ENCODE measurements at places on chromosomes 12 and 14.

- no peak for DNase-seq
Observed at GRCh38 chr12:118773956-118774723, 207.2 kb upstream of the SRRM4 start.

- no peak for DNase-seq
Observed at GRCh38 chr12:52216100-52216499, 16.9 kb upstream of the KRT7 start.

- DNase-seq, result peak; percentile 27
Observed at GRCh38 chr14:86799244-86799647, 1193.7 kb downstream of the GALC start.

GRCh38 chr12:121762269-121762668, 31.2 kb downstream of the RHOF start:
- DNase-seq, result no peak

GRCh38 chr12:1564067-1564466, 30.3 kb downstream of the FBXL14 start:
- DNase-seq, result no peak

DNA sequence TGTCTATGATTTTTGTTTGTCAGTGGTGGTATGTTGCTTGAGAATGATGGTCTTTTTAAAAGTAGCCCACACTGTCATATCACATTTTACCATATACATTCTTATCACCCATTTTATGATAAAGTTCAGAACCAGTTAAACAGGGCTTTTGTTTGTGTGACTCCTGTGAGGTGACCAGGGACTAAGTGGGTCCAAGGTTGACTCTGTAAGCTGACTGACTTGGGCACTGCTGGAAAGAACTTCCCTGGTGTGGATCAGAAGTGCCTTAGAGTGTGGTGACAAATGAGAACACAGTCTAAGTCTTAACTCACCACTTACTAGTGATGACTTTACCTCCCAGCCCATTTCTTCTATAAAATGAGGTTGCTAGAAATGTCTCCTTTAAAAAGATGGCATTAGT, 52.6 kb downstream of the VRK1 start:
- no peak for DNase-seq

GRCh38 chr12:110349514-110350151, 53.9 kb downstream of the ANAPC7 start:
- no peak for DNase-seq

GRCh38 chr12:12734561-12735071, 17.4 kb downstream of the CDKN1B start:
- no peak for DNase-seq

- DNase-seq, result no peak
Observed at GRCh38 chr14:70171726-70172125, 17.0 kb downstream of the SLC8A3 start.

DNA sequence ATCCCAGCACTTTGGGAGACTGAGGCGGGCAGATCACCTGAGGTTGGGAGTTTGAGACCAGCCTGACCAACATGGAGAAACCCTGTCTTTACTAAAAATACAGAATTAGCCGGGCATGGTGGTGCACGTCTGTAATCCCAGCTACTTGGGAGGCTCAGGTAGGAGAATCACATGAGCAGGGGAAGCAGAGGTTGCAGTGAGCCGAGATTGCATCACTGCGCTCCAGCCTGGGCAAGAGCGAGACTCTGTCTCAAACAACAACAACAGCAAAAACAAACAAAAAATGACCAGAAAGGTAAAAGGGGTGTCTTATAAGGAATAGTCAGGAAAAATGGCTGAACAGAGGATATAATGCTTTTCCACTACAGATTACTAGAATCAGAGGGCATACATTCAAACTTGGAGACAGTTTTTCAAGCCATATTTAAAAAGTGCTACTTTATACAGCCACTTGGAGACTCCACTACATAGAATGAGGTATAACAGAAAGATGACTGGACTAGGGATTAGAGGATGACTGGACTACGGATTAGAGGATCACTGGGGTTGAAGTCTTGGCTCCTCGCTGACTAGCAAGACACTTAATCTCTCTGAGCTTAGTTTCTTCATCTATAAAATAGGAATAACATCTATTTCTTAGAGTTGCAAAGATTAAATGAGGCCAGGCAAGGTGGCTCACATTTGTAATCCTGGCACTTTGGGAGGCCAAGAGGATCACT, 4.9 kb upstream of the CS start:
- no peak for DNase-seq

DNA sequence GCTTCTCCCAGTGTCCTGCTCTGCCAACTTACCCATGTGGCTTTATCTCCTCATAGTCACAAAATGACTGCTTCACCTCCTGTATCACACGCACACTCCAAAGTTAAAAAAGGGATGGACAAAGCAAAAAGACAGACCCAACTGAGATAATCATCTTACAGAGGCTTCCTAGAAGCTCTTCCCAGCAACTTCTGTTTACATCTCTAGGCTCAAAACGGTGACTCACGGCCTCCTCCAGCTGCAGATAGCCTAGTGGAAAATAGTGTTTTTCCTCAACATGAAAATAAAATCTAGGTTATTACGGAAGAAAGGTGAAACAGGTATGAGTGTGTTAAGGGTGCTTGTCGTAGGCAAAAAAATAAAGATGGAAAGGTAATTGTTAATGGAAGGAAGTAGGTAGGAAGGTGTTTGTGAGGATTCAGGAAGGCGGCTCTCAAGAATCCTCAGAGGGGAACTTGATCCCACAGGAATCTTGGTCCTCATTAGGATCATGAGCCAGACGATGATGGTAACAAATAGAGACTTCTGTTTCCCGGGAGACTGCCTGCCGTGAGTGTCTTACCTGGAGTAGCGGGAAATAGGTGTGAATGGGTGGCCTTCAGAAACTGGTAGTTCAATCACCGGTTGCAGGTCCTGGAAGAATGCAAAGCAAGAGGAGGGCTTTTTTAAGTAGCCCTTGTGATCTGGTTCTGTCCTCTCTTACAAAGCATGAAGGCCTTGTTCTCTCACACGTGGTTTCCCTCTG, 487.5 kb upstream of the TMEM132C start:
- DNase-seq, result no peak

DNA sequence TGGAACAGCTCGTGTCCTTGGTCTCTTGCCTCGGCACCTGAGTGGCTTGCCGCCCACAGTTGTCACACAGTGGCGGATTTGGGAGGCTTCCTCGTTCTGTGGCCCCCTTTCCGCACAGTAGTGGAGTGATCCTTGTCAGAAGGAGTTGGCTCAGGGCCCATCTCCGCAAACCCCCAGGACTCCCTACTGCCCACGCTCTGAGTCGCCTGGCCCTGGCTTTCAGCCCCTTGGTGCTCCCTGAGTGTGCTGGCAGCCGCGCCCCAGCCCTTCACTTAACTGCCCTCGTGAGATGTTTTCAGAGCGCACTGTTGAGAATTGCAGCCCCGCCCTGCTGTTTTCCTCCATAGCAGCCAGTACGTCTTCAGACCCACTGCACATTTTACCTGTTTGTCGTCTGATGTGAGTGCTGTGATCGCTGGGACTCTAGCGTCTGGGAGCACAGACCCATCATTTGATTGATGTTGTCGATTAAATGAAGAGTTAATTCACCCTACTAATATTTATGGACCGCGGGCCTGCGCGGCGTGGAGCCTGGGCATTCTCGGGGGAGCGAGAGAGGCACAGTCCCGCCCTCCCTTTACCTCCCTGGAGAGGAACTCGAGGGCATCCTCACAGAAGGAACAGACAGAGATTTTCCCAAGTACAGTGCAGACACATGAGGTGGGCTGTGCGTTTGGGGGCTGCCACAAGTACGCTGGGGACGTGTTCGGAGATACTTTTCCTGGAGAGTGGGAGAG, 91.8 kb downstream of the DDX51 start:
- DNase-seq, result no peak

DNA sequence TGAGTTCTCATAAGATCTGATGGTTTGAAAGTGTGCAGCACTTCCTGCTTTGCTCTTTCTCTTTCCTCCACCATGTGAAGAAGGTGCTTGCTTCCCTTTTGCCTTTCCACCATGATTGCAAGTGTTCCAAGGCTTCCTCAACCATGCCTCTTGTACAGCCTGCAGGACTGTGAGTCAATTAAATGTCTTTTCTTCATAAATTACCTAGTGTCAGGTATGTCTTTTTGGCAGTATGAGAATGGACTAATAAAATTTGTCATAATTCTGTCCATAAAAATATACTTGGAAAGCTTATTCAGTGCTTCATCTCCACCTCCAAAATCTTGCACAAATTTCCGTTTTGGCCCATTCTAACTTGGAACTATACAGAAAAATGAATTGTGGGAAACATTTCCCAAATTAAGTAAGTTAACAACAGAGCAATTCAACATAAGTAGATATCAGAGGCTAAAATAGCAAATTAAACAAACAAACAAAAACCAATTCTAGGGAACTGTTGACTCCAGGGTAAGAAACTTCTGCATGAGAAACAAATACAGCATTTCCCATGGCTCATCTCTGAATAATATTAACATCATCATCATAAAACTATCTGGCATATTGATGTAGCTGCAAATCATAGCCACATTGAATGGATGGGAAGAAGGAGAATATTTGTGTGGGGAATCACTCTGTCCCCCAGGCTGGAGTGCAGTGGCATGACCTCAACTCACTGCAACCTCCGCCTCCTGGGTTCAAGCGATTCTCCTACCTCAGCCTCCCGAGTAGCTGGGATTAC, 459.5 kb upstream of the FAR2 start:
- DNase-seq, result no peak

DNA sequence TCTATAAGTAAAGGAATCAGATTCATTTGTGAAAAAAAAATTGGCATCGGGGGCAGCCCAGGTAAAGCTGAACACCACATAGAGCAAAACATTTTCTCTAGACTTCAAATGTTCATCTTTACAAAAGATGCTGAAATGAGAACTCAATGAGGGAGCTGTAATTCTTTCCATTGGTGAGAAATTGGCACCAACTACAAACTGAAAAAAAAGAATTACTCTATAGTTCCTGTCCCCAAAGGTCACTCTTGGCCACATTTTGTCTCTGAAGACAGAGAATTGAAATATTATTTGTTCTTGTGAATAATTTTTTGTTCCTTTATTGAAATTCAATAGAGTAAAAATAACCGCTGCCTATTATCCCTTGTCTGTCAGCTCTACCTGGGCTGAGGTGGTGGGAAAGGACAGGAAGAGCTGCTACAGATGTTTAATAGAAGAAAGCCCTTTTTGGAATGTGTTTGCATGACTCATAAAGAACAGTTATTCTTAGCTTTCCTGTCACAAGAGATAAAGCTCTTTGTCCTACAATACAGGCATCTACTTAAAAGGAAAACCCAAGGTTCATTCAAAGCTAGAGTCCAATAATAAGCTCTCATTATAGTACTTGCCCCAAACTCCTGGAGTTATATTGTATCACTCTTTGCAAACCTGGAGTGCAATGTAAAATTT, 380.1 kb upstream of the KITLG start:
- DNase-seq, result no peak

GRCh38 chr12:67645601-67646000, 2.9 kb upstream of the DYRK2 start:
- no peak for DNase-seq

DNA sequence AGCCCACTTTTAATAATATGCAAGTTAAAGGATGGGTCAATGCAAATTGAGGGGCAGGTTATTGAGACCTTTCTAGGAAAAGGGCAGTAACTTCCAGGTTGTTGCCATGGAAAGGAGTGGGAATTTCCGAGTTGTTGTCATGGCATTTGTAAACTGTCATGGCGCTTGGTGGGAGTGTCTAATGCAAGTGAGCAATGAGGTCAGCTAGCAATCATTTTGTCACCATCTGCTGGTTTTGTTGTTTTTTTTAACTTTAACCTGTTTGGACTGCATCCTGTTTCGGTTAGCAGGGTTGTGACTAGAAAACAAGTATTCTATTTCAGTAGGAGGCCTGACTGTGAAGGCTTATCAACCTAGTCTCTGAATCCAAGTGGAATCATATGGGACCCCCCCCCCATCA, 85.8 kb upstream of the TSPAN11 start:
- no peak for DNase-seq

- no peak for DNase-seq
Observed at GRCh38 chr12:98464190-98464589, 51.2 kb upstream of the TMPO start.

DNA sequence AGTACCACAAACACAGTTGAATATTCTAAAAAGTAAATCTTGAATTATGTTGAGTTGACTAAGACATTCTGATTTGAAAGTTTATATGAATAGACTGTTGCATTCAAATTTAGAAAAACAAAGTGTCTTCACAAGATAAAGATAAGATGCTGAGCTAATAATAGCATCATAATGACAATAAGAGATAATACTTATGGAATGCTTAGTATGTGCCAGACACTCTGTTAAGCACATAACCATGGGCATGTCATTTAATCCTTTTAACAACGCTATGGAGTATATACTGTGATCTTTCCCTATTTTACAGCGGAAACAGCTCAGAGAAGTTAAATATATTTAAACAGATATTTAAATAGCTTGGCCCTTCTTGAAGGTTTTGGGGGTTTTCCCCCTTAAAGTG, 163.4 kb downstream of the SRGAP1 start:
- no peak for DNase-seq

- no peak for DNase-seq
Observed at GRCh38 chr12:40208707-40209446, 15.9 kb upstream of the LRRK2 start.

GRCh38 chr14:99266181-99267178, 5.5 kb downstream of the BCL11B start:
- peak; percentile 68 for DNase-seq

DNA sequence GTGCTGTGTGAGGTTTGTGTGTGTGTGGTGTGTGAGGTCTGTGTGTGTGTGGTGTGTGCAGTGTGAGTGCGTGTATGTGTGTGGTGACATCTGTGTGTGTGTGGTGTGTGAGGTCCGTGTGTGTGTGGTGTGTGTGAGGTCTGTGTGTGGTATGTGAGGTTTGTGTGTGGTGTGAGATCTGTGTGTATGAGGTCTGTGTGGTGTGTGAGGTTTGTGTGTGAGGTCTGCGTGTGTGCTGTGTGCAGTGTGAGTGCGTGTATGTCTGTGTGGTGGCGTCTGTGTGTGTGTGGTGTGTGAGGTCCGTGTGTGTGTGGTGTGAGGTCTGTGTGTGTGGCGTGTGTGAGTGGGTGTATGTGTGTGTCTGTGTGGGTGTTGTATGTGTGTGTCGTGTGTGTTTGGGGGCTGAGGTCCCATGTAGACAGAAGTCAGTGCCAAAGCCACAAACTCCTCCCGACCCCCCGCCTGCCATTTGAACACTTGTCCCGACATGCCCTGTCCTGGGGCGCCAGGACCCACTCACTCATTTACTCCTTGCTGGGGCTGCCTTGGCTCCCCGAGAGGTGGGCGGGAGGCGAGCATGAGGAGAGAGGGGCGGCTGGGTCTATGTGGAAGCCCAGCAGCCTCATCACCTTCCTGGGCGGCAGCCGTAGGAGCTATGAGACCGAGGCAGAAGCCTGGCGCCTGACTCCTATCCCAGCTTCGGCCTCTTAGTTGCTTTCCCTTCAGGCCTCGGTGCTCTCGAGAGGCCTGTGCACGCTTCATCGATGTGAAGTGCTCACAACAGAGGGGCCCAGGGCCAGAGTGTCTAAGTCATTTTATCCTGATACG, 20.5 kb downstream of the RILPL1 start:
- DNase-seq, result no peak

- no peak for DNase-seq
Observed at GRCh38 chr12:1655225-1655788, 26.3 kb downstream of the WNT5B start.

GRCh38 chr14:67586369-67586768, 13.7 kb downstream of the PIGH start:
- no peak for DNase-seq
